Activated naive CD4-positive, alpha-beta T cell treated with anti-CD3 and anti-CD28 coated beads, Interleukin-2, amount 50 U/mL, for 72 hours (primary cell): ENCODE measurements at places on chromosomes 4 and X.

DNA sequence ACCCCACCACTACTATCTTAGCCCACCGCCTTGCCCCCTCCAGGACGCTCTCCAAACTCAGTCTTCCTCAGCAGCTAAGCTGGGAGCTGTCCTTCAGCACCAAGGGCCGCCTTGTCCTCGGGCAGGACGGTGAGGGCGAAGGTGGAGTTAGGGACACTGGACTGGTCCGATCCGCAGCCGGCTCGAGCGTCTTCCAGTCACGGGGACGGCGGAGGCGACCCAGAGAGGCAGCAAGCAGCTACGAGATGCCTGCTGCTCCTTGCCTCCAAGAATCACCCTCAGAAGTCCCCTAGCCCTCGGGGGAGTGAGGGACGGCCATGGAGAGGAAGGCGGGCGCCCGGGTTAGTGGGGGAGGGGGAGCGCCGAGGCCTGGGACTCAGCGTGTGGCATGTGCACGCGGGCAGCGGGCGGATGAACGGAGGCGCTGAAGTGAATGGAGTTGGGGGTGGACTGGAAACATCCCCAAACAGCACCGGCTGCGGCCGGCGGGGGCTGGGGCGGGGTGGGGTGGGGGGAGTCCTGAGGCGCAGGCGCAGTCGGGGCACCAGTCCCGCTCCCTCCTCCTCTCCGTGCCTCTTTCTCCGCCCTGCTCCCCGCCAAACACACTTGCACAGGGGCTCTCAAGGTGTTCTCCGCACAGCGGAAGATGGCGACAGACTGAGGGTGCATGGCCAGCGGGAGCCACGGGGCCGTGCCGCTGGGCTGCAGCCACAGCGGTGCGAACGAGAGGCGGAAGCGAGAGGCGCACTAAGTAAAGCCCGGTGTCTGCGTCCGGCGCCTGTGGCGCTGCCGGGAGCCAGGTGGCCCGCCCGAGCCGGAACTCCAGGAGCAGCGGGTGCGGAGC lies at the start of gene NALF2:
NALF2 (plus strand) TSS at position 545 of the 844 bp plus-strand sequence. CDS start 957 bp downstream, outside the sequence.
- DNase-seq, result no peak

- no peak for DNase-seq
Measured at GRCh38 chr4:89486042-89486441, 178.4 kb upstream of the GPRIN3 start.

- DNase-seq, result no peak
Measured at GRCh38 chrX:134735015-134735414, 76.7 kb upstream of the PLAC1 start.

DNA sequence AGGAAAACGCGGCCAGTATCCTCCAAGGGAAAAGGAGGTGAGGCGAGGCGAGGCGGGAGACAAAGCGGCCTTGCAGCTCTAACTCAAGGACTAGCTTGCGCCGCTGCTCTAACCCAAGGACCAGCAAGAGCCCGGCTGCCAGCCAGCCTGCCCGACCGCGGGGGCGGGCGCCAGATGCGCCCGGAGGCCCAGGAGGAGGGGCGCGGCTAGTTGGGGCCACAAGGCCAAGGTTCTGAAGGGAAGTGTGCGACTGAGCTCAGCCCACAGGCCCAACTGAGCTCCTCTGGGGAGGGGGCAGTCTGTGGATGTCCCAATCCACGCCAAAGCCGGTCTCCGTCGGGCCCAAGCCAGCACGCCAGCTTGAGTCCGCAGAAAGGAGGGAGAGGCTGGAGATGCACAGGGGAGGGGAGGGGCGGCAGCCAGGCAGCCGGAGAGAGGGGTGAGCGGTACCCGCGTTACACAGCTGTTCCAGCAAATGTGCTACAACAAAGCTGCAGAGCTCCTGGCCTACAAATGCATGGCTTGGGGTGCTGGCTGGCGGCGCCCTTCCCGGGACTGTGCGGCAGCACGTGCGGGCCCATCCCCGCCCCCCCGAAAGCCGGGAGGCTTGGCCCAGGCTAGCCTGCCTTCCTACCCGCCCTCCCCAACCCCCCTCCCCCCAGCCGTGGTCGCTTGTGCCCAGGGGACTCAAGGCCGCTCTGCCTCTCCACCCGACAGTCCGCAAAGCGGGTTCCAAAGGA lies 637 bp downstream of the AMER1 start:
- peak; percentile 9 for DNase-seq

DNA sequence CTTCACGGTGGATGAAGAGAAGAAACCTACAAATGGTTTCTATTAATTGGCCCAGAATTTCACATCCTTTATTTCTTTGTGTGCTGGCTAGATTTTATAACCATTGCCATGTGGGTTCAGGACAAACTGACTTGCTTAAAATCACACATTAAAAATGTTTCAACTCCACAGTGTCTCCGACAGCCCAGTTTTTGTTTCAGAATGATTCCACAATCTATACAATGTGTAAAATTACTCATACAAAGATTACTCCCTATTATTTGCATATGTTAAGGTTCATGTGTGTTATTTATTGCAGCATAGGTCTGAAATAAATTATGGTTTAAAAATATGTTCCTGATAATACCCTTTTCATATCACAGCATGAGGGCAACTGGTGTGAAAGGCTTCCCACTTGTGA lies 20.6 kb downstream of the DCHS2 start:
- no peak for DNase-seq

GRCh38 chr4:8039290-8039689 lies 99.6 kb upstream of the AFAP1 start:
- no peak for DNase-seq

DNA sequence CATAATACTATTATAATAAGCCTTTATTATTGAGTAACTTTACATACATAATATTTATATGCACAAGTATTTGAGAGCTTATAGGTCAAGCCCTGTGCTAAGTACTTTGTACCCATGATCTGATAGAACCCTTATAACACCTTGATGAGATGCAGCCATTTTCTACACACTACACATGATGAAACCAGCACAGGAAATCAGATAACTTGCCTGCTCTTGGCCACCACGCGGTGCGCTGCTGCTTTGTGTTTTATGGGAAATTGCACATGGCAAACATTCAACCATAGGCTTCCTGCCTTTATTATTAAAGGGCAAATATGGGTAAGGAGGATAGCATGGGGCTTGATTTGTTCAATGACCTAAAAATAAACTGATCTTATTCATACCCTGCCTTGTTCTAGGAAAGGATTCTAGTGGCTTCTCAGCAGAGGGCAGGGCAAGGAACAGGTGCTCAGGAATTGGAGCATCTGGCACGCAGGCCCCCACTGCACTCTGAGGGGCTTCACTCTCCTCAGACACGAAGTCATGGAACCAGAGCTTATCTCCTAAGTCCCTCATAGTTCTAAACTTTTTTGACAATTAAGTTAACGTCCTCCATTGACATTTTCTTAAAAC lies 31.6 kb upstream of the NAP1L5 start:
- DNase-seq, result no peak

GRCh38 chrX:130280901-130281300 lies 12.2 kb upstream of the ZNF280C start:
- DNase-seq, result no peak

- no peak for DNase-seq
Measured at GRCh38 chr4:55947912-55948725, 626 bp upstream of the CEP135 start.

DNA sequence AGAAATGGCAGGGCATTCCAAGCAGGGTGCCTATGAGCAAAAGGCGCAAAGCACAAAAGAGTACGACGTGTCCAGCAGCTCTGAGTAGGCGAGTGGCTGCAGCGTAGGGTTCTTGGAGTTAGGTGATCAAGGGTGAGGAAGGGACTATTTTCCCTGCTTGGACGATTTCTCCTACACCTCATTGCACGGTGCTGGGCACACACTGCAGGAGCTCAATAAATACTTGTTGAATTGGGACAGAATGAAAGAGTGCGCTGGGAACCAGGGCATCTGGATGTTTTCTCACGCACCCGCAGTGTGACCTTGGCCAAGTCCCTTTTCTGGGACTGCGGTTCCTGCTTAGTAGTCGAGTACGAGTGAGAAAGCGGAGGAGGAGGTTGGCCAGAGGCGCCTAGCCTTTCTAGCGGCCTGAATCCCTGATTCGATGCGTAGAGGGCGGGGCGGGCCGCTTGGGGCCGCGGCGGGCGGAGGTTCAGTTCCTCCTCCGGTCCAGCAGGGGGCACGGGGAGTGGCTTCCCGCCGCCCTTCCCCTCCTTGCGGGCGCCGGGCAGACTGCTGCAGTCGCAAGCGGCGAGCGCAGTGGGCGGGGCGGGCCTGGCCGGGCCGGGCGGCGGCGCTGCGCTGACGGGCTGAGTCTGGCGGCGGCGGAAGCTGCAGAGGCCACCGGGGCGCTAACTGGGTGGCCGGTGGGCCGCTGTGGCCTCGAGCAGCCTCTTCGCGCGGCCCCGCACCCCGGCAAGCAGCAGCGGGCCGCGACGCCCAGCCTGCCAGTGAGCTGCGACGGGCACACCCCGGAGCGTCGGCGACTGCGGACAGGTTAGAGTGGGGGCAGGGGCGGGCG lies at the start of gene FAM199X:
FAM199X (plus strand) TSS at position 560 of the 841 bp plus-strand sequence. CDS start 333 bp downstream, outside the sequence.
- DNase-seq, result peak; percentile 86

GRCh38 chr4:3873408-3874027 lies 107.3 kb downstream of the ADRA2C start:
- no peak for DNase-seq

GRCh38 chrX:135707880-135708279 lies 5.6 kb upstream of the CT45A1 start:
- DNase-seq, result no peak

DNA sequence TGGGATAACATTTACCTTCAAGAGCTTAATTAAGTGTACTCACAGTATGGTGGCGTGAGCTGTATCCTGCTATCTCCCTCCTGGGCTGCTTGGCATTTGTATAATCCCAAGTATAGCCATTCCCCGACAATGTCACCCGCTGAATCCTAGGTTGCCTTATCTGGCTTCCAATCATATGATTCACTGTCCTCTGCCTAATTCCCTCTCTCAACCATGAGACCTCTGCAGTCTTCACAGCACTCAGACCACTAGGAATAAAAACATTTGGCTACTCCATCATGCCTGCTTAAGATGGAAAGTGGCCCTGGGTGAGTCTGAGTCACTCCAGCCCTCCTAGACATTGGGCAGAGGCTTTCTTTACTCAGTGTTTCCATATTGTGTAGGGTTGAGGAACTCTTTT lies 28.9 kb upstream of the WDFY3 start:
- no peak for DNase-seq

GRCh38 chrX:40166582-40166981 lies 68.8 kb upstream of the BCOR start:
- no peak for DNase-seq

DNA sequence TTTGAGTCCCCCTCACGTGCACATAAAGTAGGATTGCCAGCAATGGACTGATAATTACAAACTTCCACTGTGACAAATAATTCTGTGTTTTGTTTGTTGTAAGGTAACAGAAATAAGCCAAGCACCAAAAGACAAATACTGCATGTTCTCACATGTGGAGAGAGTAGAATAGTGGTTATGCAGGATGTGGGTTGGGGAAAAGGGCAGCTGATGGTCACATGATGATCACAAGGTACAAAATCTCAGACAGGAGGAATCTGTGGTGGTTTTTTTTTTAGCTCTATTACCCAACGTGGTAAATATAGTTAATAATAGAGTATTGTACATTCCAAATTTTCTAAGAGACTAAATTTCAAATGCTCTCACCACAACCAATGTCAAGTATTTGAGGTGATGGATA lies 182.3 kb downstream of the BANK1 start:
- DNase-seq, result no peak

GRCh38 chr4:53688186-53688790 lies 97.0 kb upstream of the LNX1 start:
- peak; percentile 33 for DNase-seq

DNA sequence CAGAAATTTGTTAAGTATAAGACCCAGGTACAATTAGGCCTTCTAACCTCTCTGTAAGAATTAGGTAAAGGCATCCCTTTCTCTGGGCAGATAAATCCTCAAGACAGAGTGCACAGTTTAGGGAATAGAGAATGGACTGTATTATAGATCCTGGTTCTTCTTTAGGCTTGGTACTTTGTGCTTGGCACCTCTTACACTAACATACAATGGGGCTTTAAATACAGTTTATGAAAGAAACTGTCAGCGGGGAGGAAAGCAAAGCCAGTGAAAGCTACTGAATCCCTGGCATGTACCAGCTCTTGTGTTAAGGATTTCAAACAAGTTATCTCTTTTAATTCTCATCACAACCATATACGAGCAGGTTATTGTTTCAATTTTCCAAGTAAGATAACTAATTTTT lies 1350.0 kb downstream of the ADGRL3 start:
- DNase-seq, result no peak
